WTC11 (cell line): ENCODE measurements at places on chromosomes 2 and 18. TPM values are rescaled to one million over a fixed set of nuclear protein-coding genes. Genes with fewer than 3 reads are reported as not detected.

GRCh38 chr2:20062615-20063545 is 11.5 kb upstream of the LAPTM4A start:
- DNase-seq = no peak

GRCh38 chr18:12651651-12652050 is 6.3 kb downstream of the SPIRE1 start:
- DNase-seq = no peak

- no peak for DNase-seq
Observed at GRCh38 chr18:28331551-28331950, 154.6 kb upstream of the CDH2 start.

- DNase-seq = no peak
Observed at GRCh38 chr2:11177871-11178690, 22.8 kb downstream of the SLC66A3 start.

DNA sequence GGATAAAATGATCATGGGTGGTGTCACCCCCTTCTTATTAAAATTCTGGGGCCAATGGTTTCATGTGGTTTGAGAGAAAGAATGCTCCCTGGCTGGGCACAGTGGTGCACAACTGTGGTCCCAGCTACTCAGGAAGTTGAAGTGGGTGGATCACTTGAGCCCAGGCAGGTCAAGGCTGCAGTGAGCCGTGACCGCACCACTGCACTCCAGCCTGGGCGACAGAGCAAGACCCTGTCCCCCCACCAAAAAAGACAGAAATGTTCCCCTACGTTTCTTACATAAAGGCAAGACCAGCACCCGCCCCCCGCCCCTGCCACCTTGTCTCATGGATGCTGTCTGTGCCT is 53.0 kb upstream of the ID2 start:
- no peak for DNase-seq

GRCh38 chr2:166335284-166335683 is 40.5 kb downstream of the SCN9A start:
- no peak for DNase-seq

DNA sequence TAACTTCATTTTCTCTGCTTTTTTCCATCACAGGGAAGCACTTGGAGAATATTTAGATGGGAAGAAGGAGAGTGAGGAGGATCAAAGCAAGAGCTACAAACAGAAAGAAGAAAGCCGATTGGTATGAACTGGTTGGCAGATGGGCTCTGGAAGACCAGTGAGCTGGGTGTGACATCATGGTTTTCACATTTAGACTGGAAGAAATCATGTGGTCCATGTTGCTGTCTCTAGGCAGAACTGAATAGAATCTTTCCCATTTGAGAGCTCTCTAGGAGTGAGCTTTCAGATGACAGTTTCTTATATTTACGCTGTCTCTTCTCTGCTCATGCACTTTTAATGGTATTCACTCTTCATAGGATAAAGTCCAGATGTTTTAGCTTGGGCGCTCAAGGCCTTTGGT is 12.6 kb downstream of the DRC1 start:
- no peak for DNase-seq

DNA sequence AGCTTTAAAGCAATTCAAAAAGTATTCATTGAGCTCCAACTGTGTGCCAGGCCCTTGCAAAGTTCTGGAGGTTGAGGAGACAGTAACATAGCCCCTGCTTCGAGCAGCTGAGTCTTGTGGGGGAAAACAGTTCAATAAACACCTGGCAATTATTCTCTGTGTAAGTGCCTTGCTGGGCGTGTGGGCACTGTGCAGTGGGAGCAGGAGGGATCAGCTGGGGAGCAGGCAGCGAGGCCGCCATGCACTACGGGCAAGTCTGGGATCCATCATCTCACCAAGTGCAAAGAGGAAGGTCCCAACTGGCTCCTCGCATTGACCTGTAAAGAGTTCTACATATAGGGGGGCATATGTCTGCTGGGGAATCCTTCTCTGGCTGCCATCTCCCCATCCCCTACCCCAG is 342.2 kb upstream of the HS6ST1 start:
- no peak for DNase-seq

DNA sequence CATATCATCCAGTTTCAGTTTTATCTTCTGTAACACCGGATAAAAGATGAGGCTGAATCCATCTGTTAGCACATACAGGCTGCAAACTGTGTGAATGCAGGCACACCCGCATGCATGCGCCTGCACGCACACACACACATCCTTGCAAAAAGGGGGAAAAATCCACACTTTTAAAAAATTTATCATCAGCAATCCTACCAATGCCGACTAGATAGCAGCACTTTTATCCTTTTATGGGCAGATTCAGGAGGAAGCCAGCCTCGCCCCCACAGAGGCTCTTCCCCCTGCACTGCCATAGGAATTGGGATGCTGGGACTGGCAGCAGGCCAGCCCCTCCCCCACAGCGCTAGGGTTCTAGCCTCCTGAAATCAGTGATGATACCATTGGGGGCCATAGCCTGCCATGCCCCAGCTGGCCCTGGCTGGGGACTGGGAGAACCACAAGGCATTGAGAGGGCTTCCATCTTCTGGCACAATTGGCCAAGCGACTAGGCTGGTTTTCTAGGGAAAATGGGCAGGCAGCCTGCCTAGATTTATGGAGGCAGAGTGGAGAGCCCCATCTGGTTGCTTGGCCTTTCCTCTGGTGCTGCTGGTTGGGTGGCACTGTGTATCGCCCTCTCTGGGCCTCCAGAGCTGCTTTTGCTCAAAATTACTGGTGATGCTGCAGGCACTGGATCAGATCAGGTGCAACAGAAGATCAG is 25.5 kb downstream of the CYRIA start:
- DNase-seq = no peak

DNA sequence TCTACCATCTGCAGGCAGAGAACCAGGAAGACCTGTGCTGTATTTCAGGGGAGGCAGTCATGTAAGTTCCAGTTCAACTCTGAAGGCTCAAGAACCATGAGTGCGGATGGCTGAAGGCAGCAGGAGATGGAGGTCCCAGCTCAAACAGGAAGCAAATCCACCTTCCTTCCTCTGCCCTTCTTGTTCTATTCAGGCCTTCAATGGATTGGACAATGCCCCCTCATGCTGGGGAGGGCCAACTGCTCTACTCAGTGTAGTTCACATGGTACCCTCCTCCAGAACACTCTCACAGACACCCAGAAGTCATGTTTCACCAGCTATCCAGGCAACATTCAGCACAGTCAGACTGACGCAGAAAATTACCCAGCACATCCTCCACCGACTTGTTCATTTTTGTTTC is 39.1 kb upstream of the RAB31 start:
- DNase-seq = no peak

- peak; percentile 50 for DNase-seq
Observed at GRCh38 chr2:203328760-203329540, 756 bp downstream of the ABI2 start.

DNA sequence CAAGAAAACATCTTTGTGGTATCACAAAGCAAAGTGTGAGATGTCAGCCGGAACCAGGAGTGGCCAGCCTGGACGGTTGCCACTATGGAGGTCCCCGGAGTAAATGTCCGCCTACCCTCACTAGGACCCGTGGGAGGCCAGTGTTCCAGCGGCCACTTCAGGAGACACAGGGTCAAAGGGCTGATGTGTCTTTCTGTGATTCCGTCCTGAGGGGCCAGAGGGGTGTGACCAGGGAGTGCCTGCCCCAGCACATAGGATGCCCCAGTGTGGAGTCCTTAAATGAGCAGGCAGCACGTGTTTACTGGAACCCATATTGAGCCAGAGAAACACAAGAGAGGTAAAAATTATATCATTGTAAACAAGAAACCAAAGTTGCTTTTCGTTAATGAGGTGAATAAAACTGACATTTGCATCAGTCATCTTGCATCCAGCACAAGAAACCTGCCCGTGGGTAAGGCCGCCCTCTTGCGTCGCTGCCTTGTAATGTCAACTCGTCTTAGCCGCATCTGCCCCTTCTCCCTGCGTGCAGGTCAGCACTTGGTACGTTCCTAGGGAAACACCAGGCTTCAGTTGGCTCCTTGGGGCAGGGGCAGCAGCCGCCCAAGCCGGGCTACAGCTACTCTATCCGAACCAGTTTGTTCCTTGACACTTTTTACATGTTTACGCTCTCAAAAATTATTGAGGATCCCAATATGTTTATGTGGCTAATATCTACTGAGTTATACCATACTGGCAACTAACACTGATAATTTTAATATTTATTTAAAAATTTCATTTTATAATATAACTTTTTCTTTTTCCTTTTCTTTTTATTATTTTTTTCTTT is 46.7 kb upstream of the LAPTM4A start:
- peak; percentile 88 for DNase-seq

DNA sequence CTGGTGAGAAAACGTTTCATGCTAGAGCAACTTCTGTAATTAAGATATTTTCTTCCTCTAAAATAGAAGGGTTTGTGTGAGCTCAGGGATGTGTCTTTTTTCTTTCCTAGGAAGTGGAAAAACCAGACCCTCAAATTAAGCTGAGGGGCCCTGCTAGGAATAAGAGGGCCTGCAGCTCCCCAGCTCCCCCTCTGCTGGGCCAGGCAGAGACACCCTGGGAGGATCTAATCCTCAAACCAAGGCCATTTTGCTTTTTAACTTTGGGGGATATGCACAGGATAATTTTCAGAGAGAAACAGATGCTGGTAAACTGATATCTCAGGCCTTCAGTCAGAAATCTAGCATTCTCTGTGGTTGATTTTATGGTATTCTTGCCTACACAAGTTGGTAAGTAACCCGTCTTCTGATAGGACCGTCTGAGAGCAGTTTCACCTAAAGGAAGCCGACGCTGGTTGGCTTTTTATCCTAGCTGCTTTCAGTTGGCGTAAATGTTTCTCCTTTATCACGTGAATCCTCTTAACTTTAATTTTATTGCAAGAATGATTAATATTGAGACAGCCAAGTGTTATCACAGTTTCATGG is 34.8 kb downstream of the SNTG2 start:
- DNase-seq = no peak

- no peak for DNase-seq
Observed at GRCh38 chr2:62660087-62660486, 45.4 kb upstream of the EHBP1 start.

- DNase-seq = no peak
Observed at GRCh38 chr2:47437287-47437686, 34.3 kb downstream of the MSH2 start.

GRCh38 chr2:38265461-38265860 is 111.6 kb downstream of the ATL2 start:
- DNase-seq = no peak

DNA sequence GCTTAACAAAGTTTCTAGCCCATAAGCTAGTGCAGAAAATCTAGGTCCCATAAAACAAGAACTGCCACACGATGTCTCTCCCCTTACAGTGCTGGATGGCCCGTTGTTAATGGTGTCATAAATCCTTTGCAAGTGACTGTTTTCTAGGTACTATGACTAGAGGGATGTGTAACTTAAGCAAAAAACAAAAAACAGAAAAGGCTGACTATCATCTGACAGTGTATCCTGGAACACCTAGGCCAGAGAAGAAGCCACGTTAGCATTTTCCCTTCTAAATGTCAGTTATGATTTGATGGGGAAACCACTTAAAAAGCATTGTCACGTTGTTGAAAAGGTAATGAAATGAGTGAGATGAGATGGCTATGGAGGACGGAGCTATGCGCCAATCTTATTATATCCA is 2.4 kb downstream of the CASP8 start:
- no peak for DNase-seq

GRCh38 chr18:33581856-33582255 is 3.8 kb downstream of the ASXL3 start:
- no peak for DNase-seq

DNA sequence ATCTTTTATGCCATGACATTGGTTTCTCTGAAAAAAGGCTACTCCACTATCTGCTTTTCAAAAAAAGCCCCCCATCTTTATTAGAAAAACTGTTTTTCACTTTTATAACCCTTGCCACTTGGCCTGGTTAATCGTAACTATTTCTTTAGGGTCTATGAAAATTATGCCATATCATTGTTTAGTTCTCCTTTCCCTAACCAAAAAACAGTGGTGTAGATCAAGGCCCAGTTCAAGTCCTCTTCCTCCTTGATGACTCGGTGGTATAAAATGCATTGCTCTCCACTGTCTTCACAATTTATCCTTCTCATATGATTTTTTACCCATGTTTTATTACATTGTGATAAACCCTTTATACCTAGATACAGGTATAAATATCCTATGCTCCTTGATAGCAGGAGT is 205.5 kb downstream of the ZNF521 start:
- no peak for DNase-seq

GRCh38 chr2:208929139-208929864 is 494.5 kb upstream of the MAP2 start:
- DNase-seq = no peak

GRCh38 chr18:33495278-33495677 is 54.8 kb upstream of the CCDC178 start:
- peak; percentile 37 for DNase-seq

DNA sequence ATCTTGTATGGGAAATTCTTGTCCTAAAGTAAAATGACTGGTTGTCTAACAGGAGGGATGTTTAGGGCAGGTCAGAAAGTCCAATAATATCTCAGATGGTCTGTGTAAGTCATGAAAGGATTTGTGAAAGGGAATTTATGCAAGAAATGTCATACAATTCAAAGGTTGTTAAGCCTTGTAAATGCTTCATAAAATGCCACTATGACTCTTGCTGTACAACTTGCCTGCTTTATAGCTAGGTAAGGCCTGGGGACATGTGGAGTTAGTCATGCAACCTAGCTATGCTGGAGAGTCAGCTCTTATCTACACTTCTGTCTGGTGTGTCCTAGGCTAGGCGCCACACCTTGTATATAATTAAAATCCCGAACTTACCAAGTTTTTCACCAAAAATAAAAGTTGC is 36.9 kb upstream of the VWA3B start:
- DNase-seq = no peak

- DNase-seq = no peak
Observed at GRCh38 chr2:45439788-45440773, 171.0 kb downstream of the SRBD1 start.

DNA sequence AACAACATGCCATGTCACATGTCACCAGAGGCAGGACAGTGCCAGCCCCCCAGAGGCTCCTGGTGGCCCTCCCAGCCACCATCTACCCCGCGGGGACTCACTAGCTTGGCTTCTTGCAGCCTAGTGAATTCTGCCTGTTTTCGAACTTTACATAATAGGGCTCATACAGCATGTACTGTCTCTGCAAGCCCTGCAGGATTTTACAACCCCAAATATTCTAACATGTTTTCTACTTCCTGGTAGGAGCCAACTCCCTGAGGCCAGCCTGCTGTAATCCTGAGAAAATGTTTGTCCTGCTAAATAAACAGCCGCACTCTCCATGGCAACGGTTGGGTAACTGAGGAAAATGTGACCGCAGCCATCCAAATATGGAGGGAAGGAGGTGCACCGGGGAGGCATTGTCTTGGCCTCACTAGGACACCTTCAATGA is 2.7 kb downstream of the PER2 start:
- DNase-seq = no peak

The MEX3C gene
- total RNA-seq = 70.4 to 79.4 TPM (median 73.9 TPM) in 3 replicates

The C1QL2 gene
- total RNA-seq = 0.55 to 1.0 TPM (median 0.71 TPM) in 3 replicates

The DPP4 gene
- total RNA-seq = 2.7 to 3.6 TPM (median 2.7 TPM) in 3 replicates

The SMARCAL1 gene
- 20.9 to 24.3 TPM (median 22.4 TPM) in 3 replicates for total RNA-seq

The OTX1 gene
- 0.90 to 1.6 TPM (median 1.2 TPM) in 3 replicates for total RNA-seq

The ZNF519 gene
- 26.7 to 32.1 TPM (median 30.6 TPM) in 3 replicates for total RNA-seq

The MRPL33 gene
- 52.5 to 60.6 TPM (median 58.3 TPM) in 3 replicates for total RNA-seq

The ARHGAP28 gene
- total RNA-seq = 10.5 to 14.8 TPM (median 10.7 TPM) in 3 replicates

The WDR54 gene
- 55.2 to 95.7 TPM (median 89.3 TPM) in 3 replicates for total RNA-seq

The LYG2 gene
- 0.25 TPM in 1 of 3 replicates, not detected in the others for total RNA-seq

The IL36G gene
- total RNA-seq = 0.32 TPM in 1 of 3 replicates, not detected in the others

The GREB1L gene
- total RNA-seq = 0.02 to 0.26 TPM (median 0.11 TPM) in 3 replicates

The SULT1C2 gene
- 2.2 to 3.4 TPM (median 2.6 TPM) in 3 replicates for total RNA-seq

The LHCGR gene
- total RNA-seq = 0.21 to 0.34 TPM (median 0.31 TPM) in 3 replicates

The RBM43 gene
- 2.8 to 3.3 TPM (median 2.9 TPM) in 3 replicates for total RNA-seq

The MPHOSPH10 gene
- total RNA-seq = 27.8 to 36.6 TPM (median 31.4 TPM) in 3 replicates
